Thyroid gland (tissue), 4 donors: ENCODE measurements at places on chromosomes 4 and X. TPM values are rescaled to one million over a fixed set of nuclear protein-coding genes. Genes with fewer than 3 reads are reported as not detected.

DNA sequence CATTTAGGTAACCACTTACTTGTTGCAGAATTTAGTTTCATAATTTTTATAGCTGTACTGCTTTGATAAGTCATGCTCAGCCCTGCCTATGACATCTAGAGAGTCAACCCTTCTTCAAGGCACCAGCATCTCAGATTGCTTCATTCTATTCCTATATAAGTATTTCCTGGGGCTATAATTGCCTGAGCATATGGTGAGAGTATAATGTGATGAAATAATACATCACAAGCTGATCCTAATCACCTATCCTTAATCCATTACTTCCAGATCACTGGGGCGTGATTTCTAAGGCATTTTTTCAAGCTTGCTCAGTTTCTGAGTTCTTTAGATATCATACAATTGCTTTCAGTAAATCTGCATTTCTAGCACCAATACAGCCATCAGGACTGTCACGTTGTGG lies 200.0 kb upstream of the NPY2R start:
- DNase-seq = no peak

PWWP3B gene
- 40.2 TPM for total RNA-seq

GUCY2F gene
- not detected for total RNA-seq

DNA sequence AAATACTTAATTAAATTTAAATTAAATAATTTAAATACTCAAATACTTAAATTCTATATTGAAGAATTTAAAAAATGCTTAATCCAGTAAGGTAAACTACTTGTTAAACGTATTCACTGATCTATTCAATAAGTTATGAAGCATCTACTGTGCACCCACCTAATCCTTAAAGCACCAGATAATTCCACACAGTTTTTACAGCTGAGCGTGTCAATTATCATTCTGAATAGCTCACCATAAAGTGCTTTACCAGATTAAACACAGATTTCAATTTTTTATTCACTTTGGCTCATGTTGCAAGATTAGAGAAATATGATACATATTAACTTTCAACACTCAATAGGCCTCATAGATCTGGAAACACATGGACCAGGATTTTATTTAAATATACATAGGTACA lies 79.2 kb upstream of the DDIT4L start:
- no peak for DNase-seq

- DNase-seq = no peak
Observed at GRCh38 chr4:48832571-48832970, 1.7 kb downstream of the OCIAD1 start.

DNA sequence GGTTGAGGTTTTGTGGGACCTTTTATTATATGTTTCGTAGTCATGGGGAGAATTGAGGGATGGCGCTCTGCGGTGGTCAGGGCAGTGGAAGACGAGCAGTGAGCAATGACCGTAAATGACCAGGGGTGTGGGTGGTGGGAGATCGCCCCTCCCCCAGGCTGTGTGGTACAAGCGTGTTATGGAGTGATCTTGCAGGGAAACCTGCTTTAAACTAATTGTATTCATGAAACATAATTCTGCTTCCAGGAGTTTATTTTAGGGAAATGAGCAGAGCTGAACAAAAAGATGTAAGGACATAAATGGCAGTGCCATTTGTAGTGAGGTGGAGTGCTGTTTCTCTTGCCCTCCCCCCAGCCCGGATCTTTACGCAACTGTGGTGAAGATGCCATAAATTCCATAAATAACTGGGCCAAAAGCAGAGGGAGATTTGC lies 20.2 kb downstream of the GYG2 start:
- DNase-seq = no peak

- no peak for DNase-seq
Observed at GRCh38 chr4:5631352-5632065, 76.8 kb downstream of the EVC2 start.

- DNase-seq = peak; percentile 74
Observed at GRCh38 chr4:186724058-186724863, 605 bp upstream of the FAT1 start.

DNA sequence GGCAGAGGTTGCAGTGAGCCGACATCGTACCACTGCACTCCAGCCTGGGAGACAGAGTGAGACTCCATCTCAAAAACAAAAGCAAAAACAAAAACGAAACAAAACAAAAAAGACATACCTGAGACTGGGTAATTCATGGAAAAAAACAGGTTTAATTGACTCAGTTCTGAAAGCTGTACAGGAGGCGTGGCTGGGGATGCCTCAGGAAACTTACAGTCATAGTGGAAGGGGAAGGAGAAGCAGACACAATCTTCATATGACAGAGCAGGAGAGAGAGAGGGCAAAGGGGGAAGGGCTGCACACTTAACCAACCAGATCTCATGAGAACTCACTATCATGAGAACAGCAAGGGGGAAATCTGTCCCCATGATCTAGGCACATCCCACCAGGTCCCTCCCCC lies 229.5 kb downstream of the STK32B start:
- DNase-seq = no peak

GRCh38 chrX:130770615-130771014 lies 132.4 kb downstream of the ENOX2 start:
- DNase-seq = no peak

DNA sequence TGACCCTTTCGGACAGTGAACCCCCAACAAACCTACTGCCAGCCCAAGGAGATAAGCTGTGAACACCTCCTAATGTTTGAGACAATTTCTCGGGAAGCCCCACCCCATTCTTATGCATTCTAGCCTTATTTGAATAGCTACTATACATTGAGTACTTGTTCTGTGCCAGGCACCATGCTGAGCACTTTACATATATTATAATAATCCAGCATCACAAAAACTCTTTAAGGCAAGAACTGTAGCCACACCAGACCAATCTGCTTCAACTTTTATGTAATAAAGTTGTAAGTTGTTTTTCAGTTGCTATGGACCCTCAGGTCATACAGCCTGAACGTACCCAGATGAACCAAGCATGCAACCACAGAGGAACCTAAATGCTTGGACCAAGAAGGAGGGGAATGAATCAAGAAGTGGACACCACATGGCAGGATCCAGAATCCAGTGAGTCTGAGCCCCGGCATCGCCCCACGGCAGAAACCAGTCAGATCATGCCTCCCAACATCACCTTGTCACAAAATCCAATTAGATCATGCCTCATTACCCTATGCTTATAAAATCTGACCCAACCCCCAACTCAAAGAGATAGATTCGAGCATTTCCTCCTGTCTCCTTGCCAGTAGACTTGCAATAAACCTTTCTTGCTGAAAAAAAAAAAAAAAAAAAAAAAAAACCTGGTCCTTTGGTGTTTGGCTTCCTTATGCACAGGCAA lies 225.0 kb downstream of the QDPR start:
- DNase-seq = no peak

RNF212 gene
- total RNA-seq = 31.1 TPM

GRCh38 chr4:23166919-23167318 lies 474.2 kb downstream of the GBA3 start:
- no peak for DNase-seq

PRSS12 gene
- total RNA-seq = 0.21 TPM

CXorf51A gene
- total RNA-seq = not detected

SSX2B gene
- not detected for total RNA-seq

DNA sequence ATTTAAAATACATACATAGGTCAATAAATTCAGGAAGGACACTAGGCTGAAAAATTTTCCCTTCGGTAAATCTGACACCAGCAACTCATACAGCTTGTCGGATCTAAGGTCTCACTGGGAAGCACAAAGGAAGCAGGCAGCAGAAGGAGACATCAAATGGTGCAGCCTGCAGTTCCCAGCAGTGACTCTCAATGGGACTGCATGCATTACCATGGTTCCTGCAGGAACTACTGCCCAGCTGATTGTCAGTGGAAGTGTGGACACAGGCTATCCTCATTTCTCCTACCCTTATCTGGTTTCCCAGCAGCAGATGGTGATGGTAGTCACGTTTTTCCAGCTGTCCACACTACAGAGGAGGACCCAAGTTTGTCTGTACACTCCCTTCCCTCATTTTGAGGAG lies 113.3 kb downstream of the PPP1R2C start:
- no peak for DNase-seq

- no peak for DNase-seq
Observed at GRCh38 chrX:153827016-153827415, 3.3 kb downstream of the PDZD4 start.

GRCh38 chr4:5798946-5799345 lies 87.9 kb downstream of the EVC start:
- DNase-seq = no peak

GRCh38 chr4:40185830-40186664 lies 10.8 kb upstream of the RHOH start:
- DNase-seq = no peak

- no peak for DNase-seq
Observed at GRCh38 chrX:68835104-68835442, 6.3 kb downstream of the EFNB1 start.

PUDP gene
- 27.5 TPM for total RNA-seq

ADRA2C gene
- 1.2 TPM for total RNA-seq

GRCh38 chr4:183185018-183185417 lies 86.0 kb downstream of the WWC2 start:
- no peak for DNase-seq

- no peak for DNase-seq
Observed at GRCh38 chr4:73856518-73856917, 3.4 kb downstream of the PF4V1 start.

VCX3B gene
- total RNA-seq = not detected

- no peak for DNase-seq
Observed at GRCh38 chr4:80229590-80229989, 32.3 kb downstream of the PRDM8 start.

H2BW2 gene
- not detected for total RNA-seq

ENAM gene
- 0.10 TPM for total RNA-seq

TRIM61 gene
- 5.0 TPM for total RNA-seq

DNA sequence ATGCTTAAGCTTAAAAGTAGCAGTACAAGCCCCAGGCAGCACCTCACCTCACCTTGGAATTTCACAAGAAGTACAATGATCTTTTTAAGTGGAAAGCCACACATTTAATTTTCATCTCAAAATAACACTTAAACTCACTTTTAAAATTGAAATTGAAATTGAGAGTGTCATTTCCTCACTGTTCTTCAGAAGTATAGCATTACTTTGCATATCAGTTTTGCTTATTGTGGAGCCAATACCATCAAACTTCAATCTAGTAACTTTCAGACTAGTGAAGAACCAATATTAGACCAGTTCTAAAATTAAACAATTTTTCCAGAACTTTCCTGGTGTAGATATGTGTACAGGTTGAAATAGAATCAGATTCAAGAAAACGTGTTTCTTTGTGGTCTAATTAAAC lies 242.4 kb downstream of the NDST4 start:
- no peak for DNase-seq

DNA sequence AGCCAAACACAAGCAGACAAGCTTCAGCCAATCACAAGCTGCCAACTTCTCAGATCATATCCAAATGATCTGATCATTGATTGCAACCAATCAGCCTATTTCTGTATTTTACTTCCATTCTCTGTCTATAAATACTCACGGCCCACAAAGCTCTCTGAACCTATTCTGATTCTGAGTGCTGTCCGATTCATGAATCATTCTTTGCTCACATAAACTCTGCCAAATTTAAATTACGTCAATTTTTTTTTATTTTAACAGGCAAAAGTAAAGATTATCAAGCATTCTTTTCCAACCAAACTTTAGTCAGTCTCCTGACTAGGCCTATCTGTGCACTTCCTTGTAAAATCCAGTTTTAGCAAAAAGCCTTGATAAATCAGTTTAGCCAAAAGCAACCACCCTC lies 1.8 kb upstream of the TCEANC start:
- DNase-seq = no peak

DNA sequence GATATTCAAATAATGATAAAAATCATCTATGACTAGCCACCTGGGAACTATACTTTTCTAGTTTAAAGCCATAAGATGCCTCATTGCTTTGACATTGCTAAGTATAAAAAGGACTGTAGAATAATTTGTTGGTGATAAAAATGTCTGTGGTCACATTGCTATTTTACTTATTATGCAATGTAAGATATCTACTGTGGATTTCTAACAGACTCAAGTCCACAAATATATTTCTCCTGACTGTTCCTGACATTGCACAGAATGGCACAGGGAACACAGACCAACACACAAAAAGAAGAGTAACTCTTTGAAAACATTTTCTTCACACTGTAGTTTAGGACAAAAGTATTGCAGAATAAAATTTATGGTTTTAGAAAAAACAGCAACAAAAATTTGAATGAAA lies 2.2 kb upstream of the TMPRSS11E start:
- DNase-seq = no peak

GRCh38 chrX:155070038-155070437 lies 898 bp downstream of the CMC4 start:
- no peak for DNase-seq

JAKMIP1 gene
- 1.5 TPM for total RNA-seq
